ENCODE measurements at places on chromosomes 6 and 20.

- no peak for DNase-seq
Observed at GRCh38 chr6:91646649-91647048, 1059.8 kb upstream of the MAP3K7 start.

DNA sequence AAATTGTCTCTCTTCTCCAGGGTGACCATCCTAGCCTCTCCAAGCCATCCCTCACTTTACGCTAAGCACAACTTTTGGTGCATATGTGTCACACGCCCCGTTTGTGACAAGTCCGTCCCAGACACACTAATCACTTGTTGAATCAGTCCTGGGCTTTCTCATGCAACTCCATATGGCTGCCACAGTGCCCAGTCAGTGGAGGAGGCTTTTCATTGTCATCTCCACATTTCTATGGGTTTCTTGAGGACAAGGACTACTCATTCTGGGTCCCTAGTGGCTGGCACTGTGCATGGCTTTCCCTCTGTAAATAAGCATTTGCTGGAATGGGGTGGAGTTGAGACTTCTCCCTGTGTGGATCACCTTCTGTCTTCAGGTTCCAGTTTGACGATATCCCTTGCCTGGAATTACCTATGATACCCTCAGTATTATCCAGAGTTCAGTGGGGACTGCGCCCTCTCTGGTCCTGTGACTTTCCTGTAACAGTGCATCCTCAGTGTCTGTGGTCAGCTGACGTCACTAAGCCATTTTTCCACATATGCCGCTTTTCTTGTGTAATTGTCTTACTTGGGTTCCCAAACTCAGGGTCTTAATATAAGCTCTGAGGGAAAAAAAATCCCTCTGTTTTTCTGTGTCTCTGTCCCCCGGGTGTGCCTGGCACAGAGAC is 59.8 kb upstream of the MYL9 start:
- no peak for DNase-seq

GRCh38 chr20:41405436-41405835 is 38.8 kb upstream of the EMILIN3 start:
- no peak for DNase-seq

GRCh38 chr6:168189200-168190013 is 110.4 kb upstream of the FRMD1 start:
- DNase-seq: no peak

DNA sequence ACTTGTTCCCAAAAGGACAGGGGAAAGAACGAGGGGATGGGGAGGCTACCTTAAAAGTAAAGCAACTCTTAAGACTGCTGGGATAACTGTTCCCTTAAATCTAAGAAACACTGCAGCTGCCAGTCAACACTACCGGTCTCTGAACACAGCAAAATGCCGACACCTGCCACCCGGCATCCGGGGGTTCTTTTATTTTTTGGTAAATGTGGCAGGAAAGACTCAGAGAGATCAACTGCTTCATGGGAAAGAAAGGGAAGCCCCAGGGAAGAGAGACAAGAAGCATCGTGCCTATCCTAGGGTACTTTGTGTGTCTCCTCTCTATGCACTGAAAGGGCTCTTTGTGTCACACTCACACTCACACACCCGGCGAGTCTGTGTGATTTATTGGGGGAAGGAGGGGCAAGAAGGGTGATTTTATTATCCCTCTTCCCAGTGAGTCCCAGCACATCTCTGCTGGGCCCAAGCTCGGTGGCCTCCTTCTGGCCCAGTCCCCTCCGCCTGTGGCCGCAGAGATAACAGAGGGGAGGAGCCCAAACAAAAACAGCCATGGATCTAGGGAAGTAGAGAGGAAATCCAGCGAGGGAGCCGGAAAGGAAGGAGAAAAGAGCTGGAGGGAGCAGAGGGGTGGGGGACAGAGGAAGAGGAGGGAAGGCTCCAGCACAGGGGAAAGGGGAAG is 1.4 kb downstream of the FYN start:
- peak; percentile 53 for DNase-seq

DNA sequence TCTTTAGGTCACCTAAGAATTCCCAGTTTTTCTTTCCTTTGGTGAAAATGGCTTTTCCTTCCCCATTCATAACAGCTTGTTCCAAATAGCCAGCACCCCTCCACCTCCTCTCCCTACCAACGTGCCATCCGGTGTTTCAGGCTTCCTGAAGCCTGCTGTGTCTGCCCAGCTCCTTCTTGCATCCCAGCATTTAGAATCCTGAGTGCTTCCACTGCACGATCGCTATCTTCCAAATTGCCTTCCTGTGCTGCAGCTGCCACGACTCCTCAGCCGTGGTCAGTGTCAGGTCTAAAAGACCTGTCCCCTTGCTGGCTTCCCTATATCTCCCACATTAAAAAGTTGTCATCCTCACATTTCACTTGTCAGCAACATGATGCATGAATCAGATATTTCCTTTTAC is 550.3 kb upstream of the JARID2 start:
- DNase-seq: no peak

DNA sequence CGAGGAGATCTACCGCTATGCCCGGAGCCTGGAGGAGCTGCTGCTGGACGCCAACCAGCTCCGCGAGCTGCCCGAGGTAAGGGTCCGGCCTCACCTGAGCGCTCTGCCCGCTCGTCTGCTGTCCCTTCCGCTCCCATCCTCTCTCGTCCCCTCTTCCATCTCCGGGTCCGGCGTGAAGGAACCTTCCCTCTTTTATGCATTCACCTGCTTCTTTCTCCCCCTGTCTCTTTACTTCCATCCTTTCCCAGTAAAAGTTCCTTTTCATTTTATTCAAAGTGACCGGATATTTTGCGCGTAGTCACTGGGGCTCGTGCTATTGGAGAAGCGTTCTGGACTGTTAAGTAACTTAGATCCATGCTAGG is 516 bp downstream of the LRRC1 start:
- no peak for DNase-seq

DNA sequence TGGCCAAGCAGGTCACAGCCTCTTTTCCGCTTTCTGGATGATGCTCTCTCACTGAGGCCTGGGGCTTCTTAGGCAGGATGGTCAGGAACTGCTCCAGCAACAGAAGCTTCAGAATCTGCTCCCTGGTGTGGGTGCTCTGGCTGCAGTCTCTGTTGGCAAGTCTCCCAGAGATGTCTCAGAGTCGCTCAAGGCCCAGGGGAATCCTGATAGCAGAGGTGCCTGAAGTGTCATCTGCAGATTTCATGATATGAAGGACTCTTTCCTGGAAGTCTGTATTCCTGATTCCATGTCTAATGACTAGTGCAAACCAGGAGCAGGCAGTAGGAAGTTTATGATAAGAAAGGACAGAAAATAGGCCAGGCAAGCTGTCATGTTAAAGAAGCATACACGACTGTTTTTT is 20.3 kb downstream of the ZSCAN31 start:
- DNase-seq: no peak

DNA sequence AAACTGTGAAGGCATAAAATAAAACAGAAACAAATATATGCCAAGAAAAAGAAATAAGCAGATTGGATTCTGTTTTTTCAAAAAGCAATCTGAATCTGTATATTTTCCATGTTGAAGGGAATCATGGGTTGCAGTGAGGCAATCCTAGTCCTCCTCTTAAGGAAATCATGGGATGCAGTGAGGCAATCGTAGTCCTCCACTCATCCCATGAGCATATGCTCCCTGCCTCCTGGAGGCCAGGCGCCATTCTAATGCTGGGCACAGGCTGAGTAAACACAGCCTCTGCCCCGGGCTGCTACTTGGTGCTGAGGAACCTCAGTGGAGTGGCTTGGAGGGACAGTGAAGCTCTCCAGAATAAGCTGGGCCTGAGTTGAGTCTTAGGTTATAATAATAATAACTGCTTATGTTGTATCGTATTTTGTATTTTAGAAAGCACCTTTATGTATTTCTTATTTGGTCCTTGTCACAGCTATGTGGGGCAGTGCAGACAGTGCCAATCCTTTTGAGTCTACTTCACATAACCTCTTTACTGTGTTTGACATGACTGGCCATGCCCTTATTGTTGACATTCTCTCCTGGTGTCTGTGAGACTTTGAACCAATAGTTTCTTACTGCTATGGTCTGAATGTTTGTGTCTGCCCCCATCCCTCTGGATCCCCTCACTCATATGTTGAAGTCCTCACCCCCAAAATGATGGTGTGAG is 56.6 kb upstream of the CITED2 start:
- no peak for DNase-seq

GRCh38 chr6:54267798-54268197 is 40.4 kb upstream of the TINAG start:
- DNase-seq: no peak

- no peak for DNase-seq
Observed at GRCh38 chr20:64232794-64233193, 22.8 kb upstream of the PCMTD2 start.

DNA sequence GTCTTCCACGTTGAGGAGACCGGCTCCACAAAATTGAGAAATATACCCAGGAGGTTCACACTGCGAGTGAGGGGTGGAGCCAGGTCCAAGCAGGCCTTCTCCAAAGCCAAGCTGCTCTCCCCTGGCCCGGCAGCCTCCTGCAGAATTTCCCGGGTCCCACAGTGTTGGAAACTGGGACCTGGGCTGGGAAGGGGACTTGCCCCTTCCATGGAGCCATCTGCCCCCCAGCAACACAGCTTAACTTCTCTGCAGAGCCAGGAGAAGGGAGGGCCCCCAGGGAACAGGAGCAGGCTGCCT is 35.4 kb downstream of the MDFI start:
- no peak for DNase-seq

GRCh38 chr20:5545455-5545854 is 204.7 kb upstream of the SHLD1 start:
- no peak for DNase-seq

DNA sequence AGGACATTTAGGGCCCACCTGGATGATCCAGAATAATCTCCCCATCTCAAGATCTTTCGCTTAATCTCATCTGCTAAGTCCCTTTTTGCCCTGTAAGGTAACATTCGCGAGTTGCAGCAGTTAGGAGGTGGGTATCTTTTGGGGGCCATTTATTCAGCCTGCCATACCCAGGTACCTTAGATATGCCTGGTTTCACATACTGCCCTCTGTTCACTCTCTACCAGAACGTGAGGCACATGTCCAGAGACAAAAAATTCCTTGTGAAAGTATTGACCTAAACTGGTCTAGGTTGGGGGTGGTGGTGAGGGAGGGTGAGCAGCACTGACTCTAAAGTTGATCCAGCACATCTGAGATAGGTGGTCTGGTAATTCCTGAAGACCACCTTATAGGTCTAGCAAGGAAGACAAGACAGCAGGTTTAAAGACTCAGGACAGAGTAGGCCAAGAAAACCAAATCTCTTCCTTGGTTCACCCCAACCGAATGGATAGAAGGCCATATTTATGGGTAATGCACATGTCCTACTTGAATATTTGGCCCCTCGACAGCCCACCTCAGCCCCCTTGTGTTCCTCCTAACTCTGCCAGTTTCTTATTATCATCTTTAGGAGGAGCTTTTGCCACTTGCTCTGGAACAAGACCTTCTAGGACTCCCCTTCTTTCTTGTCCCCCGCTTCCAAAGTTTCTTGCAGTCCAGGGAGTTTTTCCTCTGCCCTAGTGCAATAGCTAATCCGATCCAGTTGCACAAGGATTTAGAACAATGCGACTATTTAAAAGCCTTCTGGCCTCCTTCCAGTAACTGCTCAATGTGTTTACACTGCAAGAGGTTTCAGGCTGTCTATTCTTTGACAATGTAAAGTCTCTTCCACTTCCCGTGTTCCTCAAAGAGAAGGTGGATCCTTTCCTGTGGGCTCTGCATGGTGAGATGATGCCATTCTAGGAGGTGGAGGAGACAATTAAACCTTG is 213.0 kb upstream of the LAMP5 start:
- no peak for DNase-seq

- no peak for DNase-seq
Observed at GRCh38 chr6:46969206-46969605, 47.5 kb upstream of the ADGRF5 start.

DNA sequence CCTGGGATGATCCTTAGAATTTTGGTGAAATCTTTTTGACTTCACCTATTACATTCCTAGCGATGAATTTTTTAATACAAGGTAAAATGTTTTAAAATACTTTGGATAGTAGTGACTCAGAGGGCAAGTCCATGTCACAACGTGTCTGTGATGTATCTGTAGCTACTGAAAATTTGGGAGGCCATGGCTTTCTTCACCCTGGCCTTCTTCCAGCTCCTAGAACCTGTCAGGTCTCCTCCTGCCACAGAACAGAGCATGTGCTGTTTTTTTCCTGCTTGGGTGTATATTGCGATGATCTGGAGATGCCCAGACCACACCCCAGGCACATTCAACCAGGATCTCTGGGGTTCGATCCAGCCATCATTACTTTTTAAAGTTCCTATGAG is 194.4 kb downstream of the BTBD3 start:
- no peak for DNase-seq

GRCh38 chr20:57180954-57181353 is 85.5 kb downstream of the BMP7 start:
- no peak for DNase-seq

- no peak for DNase-seq
Observed at GRCh38 chr6:56571605-56572004, 71.1 kb downstream of the DST start.

GRCh38 chr20:57651881-57652605 is 31.8 kb upstream of the ZBP1 start:
- DNase-seq: no peak

GRCh38 chr20:61883857-61884393 is 181.8 kb downstream of the TAF4 start:
- no peak for DNase-seq

- no peak for DNase-seq
Observed at GRCh38 chr6:73515204-73515655, 5.6 kb downstream of the EEF1A1 start.

- DNase-seq: peak; percentile 36
Observed at GRCh38 chr6:37137201-37138090, 32.5 kb upstream of the PIM1 start.

DNA sequence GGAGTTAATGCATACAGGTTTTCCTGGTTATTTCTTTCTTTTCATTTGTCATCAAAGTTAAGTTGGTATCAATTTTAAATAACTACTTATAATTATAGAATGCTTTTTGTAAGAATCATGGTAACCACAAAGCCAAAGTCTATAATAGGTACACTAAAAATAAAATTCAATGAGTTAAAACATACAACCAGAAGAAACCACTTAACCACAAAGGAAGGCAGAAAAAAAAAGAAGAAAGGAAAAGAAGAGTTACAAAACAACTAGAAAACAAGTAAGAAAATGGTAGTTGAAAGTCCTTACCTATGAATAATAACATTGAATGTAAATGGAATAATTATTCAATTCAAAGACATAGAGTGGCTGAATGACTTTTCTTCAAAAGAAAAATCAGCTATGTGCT is 45.6 kb downstream of the THBS2 start:
- no peak for DNase-seq

DNA sequence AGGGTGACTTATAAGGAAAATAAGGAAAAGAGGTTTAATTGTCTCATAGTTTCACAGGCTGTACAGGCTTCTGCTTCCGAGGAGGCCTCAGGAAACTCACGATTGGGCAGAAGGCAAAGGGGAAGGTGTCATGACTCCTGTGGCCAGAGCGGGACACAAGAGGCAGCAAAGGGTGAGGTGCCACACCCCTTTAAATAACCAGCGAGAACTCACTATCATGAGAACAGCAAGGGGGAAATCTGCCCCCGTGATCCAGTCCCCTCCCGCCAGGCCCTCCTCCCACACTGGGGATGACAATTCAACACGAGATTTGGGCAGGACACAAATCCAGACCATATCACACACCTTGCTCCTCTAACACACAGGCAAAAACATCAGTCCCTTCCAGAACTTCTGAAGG is 254.0 kb downstream of the DLL1 start:
- DNase-seq: peak; percentile 7
